ENCODE measurements at places on chromosomes 11 and 22.
A peak's percentile ranks its signal among the peaks of the same experiment; 100 is the strongest.

DNA sequence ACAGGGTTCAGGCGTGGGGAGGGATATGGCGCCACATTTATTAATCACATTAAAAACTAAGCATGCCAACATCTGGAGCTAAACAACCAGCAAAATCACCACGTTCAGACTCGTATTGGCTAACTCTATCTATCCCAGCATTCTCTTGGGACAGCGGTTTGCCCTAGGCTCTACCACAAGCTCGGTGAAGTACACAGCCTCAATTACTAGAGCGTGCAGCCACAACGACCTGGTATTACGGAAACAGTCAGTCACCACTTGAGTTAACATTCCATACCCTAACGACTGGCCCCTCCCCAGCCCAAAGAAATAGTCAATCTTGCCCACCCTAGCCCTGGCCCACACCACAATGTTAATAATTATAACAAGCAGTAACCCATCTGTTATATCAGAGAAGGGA, 32.1 kb downstream of the APOL5 start:
- DNase-seq = peak; percentile 63

DNA sequence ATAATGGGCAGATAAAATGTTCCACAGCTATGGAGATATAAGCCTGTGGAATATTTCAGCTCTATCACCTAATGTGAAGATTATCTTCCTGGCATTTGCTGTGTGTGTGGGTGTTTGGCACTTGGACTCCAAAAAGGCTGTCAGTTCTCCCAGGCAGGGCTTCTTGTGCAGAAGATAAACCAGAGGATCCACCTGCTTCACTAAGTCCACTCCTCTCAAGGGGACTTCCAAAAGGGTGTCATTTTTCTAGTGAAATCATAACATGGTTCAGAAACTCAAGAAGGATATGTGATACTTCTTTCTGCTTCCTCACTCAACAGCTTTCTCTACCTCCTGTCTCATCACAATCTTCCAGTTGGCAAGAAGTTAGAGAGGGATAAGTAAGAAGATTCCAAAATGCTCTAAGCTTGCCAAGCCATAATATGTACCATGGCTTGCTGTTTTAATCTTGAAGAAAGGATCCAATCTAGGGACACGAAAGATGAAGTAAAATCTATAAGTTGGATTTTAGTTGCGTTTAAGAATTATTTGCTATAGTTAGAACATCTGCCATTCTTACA, 206.2 kb upstream of the MTMR2 start:
- DNase-seq = no peak

DNA sequence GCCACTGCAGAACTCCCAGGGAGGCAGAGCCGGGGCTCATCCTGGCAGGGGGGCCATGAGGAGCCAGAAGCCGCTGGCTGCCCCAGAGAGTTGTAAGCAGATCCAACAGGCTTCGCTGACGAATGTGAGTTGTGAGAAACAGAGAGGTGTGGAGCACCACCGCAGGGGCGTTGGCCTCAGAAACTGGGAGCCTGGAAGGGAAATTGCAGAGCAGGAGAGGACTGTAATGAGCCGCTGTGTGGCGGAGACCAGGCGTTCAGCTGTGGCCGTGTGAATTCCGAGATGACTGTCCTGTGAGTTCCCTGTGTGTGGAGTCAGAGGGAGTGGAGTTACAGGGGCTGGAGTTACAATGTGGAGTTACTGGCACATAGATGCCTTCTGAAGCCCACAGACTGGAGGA, 27.7 kb upstream of the ETS1 start:
- DNase-seq = no peak

DNA sequence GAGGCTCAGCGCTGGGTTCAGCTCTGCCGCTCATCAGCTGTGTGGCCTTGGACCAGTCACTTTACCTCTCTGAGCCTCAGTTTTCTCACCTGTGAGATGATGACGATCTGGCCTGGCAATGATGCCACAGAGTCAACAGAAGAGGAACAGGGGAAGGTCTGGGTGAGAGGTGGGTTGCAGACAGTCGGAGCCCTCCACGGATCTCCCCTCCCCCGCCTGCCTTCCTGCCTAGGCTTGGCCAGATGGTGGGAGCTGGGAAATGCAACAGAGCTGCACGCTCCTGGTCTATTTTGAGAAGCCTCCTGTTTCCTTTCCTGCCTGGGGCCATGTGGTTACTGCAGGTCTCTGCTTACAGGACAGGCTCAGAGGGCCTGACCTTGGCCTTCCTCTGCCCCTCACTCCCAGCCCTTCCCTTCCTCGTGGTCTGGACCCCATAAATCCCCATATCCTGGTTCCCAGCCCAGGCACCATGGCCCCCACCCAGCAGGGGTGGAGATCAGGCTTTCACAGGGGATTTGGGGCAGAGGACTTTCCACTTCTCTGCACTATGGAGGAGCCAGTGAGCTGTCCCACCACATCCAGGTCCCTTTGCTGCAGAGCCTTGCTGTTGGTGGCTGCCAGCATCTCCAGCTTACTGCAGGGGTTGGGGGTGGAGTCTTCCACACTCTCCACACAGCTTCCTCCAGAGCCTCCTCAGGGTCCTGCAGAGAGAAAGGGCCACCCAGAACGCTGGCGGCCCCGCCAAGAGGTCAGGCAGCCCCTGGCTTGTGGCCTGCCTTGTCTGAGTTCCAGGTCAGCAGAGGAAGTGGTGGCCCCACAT, 46.9 kb downstream of the C11orf96 start:
- no peak for DNase-seq

DNA sequence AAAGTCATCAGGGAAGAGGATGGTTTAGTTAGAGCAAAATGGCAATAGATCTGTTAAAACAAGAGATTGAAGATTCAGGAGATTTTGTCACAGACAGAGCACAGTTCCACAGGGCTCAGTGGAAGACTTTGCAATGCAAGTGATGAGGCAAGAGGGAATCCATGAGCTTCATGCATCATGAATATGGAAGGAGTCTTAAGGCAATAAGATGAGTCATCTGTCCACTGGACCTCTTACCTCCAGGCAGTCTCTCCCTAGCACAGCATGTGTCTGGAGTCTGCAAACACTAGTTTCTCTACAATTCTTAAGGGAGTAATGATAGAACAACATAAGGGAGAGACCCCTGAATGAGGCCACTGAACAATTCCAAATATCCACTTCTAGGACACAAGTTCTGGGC, 245.7 kb downstream of the NXPE2 start:
- no peak for DNase-seq

GRCh38 chr11:97990162-97990920, 1030.4 kb upstream of the CNTN5 start:
- DNase-seq = no peak

GRCh38 chr11:8917157-8917825, 6.3 kb downstream of the AKIP1 start:
- peak; percentile 78 for DNase-seq

- DNase-seq = no peak
Measured at GRCh38 chr11:125451400-125452124, 44.5 kb downstream of the FEZ1 start.

DNA sequence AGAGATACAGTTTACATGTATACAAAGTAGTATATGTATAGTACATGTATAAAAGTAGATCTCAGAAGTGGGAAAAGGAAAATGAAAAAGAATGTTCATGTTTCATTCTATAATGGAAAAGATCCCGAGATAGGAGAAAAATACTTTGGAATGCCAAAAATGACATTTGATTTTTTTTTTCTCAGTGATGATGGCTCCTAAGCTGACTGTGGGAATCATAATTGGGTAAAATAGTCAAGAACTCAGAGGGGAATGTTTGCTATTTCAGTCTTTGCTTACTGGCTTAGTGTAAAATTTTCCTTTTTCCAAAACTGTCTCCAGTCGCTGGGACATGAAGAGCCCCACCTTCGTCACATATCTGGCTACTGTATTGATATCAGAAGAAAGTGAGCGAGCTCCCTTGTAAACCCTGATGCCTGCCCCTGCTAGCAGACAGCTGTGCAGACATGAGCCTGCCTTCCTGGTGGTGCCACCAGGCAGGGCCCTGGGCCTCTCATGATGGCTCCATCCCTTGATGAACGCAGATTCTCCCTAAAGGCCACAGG, 944.6 kb downstream of the NTM start:
- no peak for DNase-seq

DNA sequence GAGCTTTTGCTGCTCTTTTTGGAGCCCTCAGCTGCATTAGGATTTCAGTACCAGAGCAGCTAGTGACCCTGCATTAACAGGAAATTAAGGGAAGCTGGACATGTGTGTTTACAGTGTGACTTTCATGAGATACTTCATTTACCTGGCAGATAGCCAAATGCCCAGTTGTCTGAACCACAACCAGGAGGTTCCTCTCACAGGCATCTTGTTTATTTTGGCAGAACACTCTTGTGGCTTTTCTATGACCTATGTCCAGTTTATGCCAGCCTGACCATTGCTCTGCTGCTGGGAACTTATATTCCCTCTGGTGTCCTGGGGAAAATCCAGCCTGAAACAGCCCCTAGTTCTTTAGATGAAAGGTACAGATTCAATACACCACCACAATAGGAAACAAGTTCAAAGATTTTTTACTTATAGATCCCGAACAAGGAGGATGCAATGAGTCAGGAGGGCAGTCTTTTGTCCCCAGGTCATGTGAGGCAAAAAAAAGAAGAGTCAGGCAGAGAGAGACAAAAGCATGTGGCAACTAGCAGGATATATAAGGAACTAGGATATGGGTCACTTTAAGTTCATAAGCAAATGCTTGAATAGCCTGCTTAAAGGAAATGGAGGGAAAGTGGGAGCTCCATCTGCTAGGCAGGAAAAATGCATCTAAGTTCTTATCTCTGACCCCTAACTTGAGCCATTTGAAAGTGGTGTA, 379.3 kb downstream of the INSC start:
- DNase-seq = no peak

DNA sequence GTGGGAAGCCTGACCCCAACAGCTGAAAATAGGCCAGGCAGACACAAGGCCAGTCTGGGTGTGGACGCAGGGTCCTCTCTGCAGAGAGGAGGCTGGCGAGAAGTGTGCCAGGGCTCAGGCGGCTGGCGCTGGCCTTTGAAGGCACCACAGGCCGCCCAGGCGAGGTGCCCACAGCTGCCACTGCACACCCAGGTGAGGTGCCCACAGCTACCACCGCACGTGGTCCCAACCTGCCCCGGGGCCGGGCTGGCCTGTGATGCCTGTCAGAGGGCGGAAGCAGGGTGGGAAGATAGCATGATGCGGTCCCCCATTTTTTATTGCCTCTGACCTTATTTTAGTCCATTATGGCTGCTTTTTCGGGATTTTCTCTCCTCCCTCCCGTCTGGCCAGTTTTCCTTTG, 1303.9 kb downstream of the BRD1 start:
- no peak for DNase-seq

- DNase-seq = no peak
Measured at GRCh38 chr22:39940757-39941305, 19.4 kb upstream of the TMA7B start.

- no peak for DNase-seq
Measured at GRCh38 chr11:127559978-127560377, 559.4 kb upstream of the KIRREL3 start.
